ENCODE measurements at places on chromosomes 1 and 21.

- DNase-seq, result peak; percentile 25
These were observed at the start of gene COL9A2 for GRCh38 chr1:40316595-40317393. Gene COL9A2 (minus strand): TSS chr1:40317286. CDS start chr1:40317197, 89 bp downstream.

DNA sequence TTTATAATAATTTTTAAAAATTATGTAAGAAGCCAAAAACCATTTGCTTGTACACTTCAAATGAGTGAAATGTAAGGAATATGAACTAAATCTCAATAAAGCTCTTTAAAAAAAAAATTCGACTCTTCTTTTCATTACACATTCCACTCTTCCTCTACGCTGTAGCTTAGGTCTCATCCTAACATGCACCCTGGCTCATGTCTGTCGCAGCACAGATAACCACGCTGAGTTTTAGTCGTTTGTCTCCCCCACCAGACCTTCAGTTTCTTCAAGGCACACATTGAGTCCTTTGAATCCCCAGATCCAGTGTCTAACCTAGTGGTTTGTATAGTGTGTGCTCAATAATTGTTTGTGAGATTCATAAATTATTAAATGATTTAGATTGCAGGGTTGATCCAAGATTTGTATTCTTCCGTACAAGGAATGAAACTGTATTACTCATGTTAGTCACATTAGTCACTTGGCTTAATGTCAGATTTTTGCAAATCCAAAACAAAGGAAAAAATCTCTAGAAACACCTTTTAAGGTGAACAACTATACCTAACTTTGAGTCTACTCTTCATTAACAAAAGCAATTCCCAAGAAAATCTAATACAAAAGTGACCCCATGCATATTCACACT is 57.3 kb downstream of the SLC25A24 start:
- peak; percentile 30 for DNase-seq

- peak; percentile 13 for DNase-seq
These were observed 139.1 kb upstream of the FMN2 start for GRCh38 chr1:239952348-239953308.

DNA sequence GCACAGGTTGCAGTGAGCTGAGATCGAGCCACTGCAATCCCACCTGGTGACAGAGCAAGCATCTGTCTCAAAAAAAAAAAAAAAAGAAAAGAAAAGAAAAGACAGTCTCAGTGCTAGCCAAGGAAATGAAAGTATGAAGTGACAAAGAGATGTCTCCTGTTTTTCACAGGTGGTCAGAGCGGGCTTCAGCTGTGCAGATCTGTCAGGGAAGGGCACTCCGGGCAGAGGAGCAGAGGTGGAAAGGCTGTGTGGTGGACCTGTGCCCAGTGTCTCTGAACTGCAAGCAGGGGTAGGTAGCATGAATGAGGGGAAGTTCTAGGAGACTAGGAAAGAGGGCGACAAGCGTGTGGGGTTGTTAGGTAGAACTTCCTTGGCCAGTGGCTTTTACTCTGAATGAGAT is 67.5 kb downstream of the CD247 start:
- no peak for DNase-seq

- DNase-seq, result no peak
These were observed 39.4 kb downstream of the TRAPPC10 start for GRCh38 chr21:44051462-44051941.

DNA sequence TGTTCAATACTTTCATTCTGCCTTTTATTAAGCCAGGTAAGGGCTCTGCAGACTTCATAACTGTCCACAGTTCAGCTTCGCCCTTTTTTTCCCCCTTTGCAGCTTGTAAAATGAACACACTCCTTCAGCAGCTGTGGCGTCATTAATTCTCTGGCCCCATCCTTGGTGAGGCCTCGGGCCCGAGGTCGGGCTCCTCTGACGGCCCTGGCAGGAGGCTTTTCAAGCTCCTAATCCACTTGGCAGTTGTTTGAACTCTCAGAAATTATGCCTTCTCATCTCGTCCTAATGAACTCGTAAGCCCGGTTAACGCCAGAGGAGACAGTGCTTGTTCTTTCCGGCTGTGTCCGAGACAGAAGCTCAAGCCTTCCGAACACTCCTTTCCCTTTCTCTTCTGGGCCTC is 18.1 kb upstream of the EPHA8 start:
- DNase-seq, result no peak

DNA sequence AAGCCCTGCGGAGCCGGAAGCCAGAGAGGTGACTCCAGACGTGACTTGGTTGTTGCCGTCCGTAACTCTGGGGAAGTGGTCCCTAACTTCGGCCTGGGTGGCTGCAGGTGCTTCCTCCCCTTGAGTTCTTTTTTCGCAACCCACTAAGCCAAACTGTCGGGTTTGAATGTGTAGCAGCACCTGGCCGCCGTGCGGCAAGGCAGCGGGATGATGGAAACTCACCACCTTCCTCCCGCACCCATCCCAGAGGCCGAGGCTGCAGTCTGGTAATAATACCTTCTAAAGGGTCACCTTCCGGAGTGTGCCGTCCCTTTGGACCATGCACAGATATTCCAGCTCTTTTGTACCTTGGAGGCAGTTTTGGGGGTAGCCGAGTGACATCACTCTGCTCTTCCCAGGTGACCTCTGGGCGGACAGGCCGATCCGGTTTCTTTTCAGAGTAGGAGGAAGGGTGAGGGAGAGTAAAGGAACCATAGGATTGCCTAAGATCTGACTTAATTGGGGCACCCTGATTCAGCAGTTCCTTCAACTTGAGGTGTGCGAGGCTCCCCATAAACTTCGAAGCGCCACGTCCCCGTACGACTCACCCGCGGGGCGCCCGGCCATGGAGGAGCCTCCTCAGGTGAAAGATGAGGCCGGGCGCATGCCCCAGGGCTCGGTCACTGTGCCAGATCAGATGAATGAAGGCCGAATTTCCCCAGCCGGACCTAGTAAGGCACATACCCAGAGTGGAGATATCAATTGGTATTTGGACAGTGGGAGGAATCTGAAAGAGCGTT is 1.0 kb downstream of the KCNK1 start:
- peak; percentile 34 for DNase-seq

DNA sequence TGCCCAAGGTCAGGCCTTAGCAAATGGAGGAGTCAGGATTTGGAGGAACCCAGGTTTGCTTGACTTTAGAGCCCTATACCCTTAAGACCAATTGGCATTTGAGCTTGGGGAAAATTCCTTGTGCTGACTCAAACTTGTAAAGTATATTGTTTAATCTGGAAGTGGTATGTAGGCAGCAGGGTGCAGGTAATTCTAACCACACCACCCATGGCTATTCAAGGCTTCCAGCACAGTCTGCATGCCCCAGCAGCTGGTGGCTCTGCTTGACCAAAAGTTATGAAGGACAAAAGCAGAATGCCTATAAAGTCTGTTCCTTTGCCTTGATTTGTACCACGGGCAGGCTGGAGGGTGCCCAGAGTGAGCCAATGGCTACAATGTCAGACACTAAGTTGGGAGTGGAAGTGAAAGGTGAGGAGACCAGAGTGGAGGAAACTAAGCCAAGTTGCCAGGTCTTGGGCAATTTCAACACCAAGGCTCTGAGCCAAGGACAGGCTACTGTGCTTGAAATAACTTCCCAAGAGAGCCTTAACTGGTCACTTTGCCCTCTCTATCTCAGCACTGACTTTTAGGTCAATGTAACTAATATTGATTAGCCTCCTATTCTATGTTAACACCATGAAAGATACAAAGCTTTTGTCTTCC is 4.7 kb upstream of the G0S2 start:
- DNase-seq, result no peak

- DNase-seq, result peak; percentile 73
These were observed 475 bp upstream of the NPPB start for GRCh38 chr1:11858968-11859871.

DNA sequence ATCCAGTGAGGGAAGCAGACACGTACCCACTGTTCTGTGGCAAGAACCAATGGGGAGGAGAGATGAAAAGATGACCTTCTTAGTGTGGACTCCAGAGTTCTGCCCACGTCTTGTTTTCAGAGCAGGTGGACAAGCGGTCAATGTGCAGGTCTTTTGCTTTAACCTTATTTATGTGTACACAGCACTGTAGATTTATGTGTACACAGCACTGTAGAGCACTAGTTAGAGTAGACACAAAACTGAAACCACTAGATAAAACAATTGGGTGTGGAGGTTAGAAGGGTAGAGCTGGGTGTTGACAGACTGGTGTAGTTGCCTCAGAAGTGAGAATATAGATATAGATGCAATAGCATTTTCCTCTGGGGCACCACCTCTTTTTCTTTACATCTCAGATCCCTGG is 150.0 kb downstream of the MAGI3 start:
- DNase-seq, result no peak

GRCh38 chr21:31503939-31504338 is 155.6 kb upstream of the SOD1 start:
- DNase-seq, result peak; percentile 29

- no peak for DNase-seq
These were observed 12.1 kb downstream of the LRP8 start for GRCh38 chr1:53315456-53316423.

- DNase-seq, result no peak
These were observed 1.1 kb downstream of the TSPEAR start for GRCh38 chr21:44710294-44710665.

GRCh38 chr1:37892151-37893047 is 33.0 kb upstream of the MTF1 start:
- no peak for DNase-seq

DNA sequence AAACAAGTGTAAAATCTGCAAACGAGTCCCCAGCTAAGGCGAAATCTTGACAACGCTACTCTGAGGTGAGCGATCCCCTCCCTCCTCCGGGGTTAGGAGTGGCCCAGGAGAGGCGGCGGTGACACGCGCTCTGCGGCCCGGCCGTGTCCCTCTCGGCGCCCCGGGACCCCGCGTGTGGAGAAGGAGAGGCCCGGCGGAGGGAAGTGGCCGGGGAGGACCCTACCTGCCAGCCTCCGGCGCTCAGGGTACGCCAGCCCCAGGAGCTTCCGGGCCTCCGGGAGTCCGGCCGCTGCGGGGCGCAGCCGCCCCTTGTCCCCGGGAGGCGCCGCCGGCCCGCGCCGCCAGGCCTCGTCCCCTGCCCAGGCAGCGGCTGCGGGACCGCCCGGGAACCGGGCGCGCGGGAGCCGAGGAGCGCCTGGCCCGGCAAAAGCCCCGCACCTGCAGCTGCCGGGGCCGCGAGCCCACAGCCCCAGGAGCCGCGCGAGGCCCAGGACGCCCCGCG is 543 bp downstream of the ABCB10 start:
- DNase-seq, result peak; percentile 41

DNA sequence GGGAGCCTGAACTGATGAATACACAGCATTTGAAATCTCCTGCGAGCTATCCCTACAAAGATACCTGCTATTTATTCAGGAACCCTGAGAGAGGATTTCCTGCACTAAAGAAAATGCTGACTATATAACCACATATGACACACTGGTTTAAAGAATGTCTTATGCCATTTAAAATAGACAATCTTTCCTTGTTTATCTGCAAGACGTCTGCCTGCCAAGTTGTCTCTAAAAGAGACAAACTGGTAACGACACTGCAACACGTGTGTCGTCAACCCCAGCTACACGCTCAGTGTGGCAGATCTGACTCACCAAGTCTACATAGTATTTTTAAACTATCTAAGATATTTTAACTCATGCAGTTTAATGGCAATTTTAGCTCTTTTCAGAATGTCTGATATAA is 42.7 kb downstream of the APP start:
- DNase-seq, result no peak

DNA sequence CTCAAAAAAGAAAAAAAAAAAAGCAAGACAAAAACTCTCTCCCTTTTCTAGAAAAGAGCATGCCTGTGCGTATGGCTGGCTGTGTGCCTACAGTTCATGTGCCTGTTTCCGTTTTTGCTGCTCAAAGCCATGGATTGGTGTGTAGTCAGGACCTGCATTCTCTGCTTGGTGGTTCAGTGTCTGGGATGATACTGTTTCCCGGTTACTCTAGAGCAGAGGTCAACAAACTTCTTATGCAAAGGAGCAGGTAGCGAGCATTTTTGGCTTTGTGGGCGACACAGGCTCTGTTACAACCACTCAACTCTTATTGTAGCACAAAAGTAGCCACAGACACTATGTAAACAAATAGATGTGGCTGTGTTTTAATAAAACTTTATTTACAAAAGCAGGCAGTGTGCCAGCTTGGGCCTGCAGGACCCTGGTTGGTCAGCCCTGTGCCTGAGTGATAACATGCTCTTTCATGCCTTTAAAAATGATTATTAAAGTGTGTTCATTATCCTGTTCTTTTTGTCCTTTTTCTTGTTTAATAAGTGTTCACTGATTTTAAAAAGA is 524.2 kb downstream of the KIF26B start:
- no peak for DNase-seq

GRCh38 chr1:73639494-73639893 is 558.5 kb downstream of the LRRIQ3 start:
- DNase-seq, result no peak

DNA sequence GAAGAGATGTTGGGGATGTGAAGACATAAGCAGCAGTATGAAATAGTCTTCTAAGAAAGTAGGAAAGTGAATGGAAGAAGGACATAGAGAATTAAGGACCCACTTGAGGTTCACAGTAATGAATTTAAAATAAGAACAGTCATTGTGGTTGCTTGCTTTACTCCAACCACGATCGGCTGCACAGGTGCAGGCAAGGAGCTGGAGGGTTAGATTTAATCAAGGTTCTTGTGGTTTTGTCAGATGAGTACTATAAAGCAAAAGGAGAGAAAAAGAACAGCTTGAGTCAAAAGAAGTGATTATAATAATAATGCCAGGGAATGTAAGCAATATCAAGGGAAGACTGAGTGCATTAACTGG is 46.1 kb upstream of the RBM34 start:
- DNase-seq, result no peak

GRCh38 chr1:53708687-53709086 is 30.3 kb downstream of the GLIS1 start:
- DNase-seq, result no peak

- DNase-seq, result no peak
These were observed 43.7 kb downstream of the SAMD13 start for GRCh38 chr1:84345220-84345619.

GRCh38 chr1:56070601-56071000 is 508.8 kb downstream of the PLPP3 start:
- no peak for DNase-seq

- no peak for DNase-seq
These were observed 65.8 kb upstream of the IGSF21 start for GRCh38 chr1:18041685-18042355.

- no peak for DNase-seq
These were observed 51.2 kb downstream of the WLS start for GRCh38 chr1:68181165-68181556.

GRCh38 chr21:43362321-43362791 is 64.6 kb downstream of the SIK1 start:
- DNase-seq, result peak; percentile 66

DNA sequence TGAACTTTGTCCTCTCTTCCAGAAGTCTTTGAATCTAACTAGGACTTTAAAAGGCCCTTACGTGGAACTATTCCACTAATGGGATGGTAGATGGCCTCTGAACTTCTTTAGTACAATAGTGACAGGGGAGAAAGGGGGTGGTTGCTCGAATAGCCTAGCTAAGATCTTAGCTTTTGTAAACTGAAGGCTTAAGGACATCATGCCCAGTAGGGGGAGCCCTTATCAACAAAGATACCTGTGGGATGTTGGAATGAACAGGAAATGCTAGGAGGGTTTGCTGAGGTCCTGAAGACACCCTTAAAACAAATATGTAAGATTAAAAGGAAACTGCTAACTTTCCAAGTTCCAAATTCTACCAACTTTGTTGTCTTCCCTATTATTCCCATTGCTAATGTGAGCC is 33.2 kb downstream of the NHLH2 start:
- DNase-seq, result peak; percentile 73

GRCh38 chr1:48920851-48921250 is 144.2 kb upstream of the BEND5 start:
- DNase-seq, result no peak
